ENCODE measurements at places on chromosomes 6 and 20.

GRCh38 chr6:117840541-117840983, 66.5 kb upstream of the SLC35F1 start:
- no peak for DNase-seq

GRCh38 chr20:31475472-31476293, 595 bp downstream of the REM1 start:
- DNase-seq: no peak

GRCh38 chr6:89970609-89971337, 76.5 kb downstream of the GJA10 start:
- no peak for DNase-seq

DNA sequence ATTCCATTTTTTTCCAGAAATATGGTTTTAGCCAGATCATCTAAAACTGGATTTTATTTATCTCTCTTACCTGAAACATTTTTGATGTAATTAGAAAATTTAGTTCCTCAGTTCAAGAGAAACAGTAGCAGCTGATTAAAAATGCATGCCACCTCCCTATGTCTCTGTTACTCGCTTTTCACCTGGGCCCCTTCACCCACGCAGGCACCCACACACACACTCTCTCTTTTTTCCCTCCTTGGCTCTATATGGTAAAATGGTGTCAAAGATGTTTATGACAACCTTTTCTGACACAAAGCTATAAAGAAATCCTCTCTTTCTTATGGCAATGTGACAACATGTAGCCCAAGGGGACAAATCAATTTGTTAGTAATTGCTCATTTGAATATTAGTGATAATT, 5.8 kb upstream of the SGK1 start:
- no peak for DNase-seq

DNA sequence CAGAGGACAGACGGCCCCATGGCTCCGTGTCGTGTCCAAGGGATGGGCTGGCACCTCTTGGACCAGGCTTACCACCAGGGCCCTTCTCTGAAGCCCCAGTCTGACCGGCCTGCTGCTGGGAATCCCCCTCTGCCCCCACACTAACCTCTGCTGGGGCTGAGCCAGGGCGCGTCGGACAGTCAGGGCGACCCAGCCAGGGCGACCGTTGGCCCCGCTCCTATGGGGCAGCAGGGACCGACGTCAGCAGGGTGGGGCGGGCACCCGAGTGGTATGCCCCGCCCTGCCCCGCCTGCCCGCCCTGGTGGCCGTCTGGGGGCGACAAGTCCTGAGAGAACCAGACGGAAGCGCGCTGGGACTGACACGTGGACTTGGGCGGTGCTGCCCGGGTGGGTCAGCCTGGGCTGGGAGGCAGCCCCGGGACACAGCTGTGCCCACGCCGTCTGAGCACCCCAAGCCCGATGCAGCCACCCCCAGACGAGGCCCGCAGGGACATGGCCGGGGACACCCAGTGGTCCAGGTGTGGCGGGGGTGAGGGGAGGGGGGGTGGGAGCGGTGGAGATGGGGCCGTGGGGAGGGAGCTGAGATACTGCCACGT, at the start of gene SLC17A9:
SLC17A9 (plus strand) TSS at position 337 of the 595 bp plus-strand sequence; CDS start at position 459, 122 bp downstream.
- no peak for DNase-seq

DNA sequence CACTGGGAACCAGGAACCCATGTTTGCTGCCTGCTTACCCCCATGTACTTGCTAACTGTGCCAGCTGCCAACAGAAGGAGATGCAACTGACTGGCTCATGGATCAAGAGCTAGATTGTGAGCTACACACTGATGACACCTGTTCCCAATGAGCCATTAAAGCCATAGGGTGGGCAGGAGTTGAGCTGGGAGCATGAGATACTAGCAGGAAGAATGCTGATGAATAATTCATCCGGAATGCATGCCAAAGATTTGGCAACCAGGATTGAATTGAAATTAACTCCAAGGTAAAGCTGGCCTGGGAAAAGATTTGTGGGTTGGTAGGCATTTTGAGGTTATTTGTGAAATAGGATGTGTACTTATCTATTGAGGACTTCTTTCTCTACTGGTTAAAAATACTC, 631.1 kb downstream of the KIF16B start:
- no peak for DNase-seq

DNA sequence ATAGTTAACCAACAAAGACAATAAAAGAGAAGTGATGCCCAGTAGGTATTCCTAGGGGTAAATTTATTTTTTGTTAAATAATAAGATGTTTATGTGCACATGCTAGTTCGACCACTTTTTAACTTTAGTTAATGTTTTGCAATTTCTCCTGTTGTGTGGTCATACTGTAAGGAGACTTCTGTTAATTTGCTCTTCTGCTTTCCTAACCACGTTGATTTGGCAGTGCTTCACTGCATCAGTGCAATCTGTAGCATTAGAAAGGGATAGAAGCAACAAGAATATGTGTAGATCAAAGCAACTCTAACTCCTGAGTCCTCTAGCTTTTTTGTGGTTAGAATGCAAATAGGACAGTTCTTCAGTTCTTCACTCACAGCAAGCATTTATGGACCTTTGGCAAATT, 13.9 kb downstream of the MYB start:
- DNase-seq: no peak

GRCh38 chr20:41268402-41268801, 49.1 kb downstream of the ZHX3 start:
- no peak for DNase-seq

DNA sequence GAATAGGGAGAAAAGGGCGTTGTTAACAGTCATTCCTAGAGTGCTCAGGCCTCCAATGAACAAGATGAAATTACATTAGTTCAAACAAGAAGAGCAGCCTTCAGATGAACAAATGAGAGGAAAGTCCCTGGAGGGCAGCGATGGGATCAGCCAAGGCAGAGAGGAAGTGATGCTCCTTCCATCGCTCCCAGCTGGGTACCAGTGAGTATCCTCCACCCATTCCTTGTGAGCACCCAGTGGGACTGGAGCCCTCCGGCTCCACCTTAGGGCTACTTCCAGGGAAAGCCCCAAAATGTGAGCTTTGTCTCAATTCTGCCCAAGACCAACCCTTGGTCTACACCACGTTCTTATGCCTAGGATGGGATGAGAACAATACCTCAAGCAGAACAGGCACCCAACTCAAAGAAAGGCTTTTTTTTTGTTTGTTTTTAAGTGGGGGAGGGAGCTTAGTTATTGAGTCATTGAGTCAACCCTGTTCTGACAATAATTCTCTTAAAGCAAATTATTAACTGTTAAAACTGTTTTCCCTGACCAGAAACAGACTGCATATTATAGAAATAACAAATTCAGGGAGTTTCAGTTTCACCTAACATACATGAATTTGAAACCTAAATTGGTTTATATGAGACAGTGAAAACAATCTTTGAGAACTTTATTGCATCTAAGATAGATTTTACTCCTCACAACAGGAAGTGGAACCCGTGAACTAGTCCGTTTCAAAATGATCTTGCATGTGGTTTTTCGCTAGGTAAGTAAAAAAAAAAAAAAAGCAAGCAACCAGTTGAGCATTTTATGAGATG, 106.9 kb downstream of the IPCEF1 start:
- no peak for DNase-seq

- DNase-seq: no peak
Measured at GRCh38 chr6:160022101-160022500, 53.2 kb downstream of the IGF2R start.

DNA sequence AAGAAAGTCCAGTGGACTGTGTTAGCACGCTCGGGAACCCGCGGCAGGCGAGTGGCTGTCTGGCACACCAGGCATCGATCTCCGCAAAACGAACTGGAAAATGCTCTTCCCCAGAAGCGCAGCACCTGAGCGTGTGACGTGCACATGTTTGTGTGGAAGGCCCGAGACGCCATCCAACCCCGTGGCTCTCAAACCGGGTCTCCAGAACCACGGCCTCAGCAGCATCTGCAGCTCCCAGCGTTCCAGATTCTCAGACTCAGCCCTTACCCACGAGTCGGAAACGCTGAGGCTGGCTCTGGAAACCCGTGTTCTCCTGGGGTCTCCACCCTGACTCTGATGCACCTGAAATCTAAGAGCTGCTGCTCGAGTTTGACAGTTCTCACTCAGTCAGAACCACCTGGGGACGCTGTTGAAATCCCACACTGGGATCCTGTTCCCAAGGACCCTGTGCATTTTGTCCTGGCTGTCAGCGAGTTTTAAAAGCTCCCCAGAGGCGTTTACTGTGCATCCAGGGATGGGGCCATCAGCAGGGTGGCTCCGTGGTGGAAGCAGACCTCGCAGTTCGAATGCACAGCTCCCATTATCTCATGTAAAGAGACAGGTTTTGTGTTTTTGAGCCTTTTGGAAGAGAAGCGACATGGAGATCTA, 69.0 kb downstream of the DLL1 start:
- no peak for DNase-seq

DNA sequence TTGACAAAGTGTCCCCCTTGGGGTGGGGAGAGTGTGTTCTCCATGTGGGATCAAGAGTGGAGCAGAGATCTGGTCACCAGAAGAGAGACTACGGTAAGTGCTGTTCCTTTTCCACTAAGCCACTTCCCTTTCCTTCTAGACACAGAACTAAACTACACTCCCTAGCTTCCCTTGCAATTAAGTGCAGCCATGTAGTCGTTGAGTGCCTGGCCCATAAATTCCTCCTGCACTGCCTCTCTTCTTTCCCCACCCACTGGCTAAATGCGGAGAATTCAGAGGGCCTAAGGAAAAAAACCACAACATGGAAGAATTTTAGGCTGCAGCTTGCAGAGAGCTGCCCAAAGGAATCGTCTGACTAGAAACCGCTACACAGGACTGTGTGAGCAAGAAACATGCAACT, 1.5 kb downstream of the WDR27 start:
- no peak for DNase-seq

- DNase-seq: no peak
Measured at GRCh38 chr6:32815115-32815514, 1.7 kb downstream of the HLA-DOB start.

DNA sequence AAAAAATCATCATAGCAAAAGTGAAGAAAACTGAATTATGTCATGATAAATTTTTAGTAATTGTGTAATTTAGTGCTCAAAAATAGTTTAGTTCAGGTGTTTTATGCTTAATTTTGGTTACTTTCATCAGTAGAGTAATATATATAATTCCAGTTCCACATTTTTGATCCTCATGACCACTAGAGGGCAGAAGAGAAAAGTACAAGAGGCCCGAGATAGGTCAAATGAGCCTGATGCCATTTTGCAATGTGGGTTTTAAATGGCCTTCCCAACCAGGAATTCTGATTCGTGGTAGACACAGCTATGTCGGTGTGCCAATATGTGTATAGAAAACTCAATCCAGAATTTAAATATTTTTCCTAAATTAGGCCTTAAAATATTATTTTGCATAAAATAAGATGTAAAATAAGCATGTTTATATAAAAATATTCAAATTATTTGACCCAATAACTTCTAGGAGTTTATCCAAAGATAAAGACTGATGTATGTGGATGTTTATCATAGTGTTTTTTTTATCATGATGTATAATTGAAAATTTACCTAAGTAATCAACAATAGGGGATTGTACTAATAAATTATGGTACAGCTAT, 159.7 kb upstream of the RPS6KA2 start:
- DNase-seq: peak; percentile 20

GRCh38 chr6:97262676-97263075, 20.3 kb downstream of the MMS22L start:
- DNase-seq: no peak

DNA sequence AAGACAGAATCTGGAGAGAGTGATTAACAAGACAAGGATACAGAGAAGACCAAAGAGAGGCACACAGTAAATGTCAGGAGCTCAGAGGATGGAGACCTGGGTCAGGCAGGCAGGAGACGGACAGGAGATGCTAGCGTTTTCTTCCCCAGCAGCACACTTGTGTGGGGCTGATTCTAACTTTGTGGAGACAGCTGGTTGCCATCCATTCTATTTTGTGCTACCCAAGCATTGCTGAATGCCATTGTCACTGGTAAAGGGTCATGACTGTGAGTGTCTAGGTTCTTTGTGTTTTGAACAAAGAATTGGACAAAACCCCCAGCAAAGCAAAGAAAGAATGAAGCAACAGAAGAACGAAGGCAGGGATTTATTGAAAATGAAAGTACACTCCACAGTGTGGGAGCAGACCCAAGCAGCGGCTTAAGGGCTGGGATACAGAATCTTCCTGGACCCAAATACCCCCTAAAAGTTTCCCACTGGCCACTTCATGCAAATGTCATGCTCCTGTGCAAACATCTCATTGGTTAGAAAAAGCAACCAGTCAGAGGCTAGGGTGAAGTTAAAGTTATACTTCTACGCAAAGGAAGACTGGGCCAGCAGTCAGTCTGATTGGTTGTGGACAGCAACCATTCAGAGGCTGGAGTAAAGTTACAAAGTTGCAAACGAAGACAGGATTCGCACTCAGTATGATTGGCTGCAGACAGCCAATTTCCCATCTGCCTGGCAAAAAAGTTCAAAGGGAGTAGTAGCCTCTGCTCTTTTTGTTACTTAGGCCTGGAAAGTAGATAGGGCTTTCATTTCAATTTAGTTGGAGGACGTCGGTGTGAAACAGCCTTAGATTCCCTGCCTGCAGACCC, 17.5 kb downstream of the PTK7 start:
- DNase-seq: no peak

DNA sequence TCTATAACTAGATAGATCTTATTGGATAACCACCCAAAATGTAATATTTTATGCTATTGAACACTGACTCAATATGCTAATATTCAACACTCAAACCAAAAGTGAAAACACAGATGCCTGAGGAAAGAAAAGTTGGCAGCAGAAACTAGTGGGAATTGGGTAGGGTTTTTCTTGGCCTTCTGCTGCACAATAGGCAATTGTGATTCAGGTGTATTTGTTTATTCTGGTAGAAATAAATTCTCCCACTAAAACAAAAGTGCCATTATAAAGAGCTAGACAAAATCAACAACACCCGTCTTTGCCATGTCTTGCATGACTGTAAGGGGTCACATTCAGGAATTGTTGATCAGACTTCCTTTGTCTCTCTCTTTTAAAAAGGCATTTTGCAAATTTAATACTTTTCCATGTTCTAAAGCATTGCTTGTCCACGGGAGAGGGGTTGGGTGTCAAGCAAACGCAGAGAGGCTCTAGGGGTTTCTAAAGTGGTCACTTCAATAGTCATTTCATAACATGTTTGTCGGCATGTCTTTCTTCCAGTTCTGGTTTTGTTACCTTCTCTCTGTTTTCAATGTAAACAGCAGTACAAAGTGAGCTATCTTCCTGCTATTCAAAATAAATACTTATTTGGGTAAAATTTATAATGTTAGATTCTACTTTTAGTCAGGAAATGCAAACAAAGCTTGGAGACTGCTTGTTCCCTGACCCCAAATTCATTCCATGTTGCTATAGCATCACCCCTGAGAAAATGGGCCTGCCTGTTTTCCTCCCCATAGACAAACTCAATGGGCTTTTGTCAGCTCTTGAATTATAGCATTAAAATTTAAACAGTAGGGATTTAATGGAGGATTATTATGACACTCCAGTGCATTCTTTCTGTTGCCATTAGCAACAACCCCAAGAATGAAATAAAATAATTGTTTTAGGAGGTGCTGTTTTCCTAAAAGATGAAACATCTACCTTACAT, 217.0 kb upstream of the CCN2 start:
- DNase-seq: no peak

Measured in AG04450 (cell line).